Bronchial epithelial cell (primary cell): ENCODE measurements at places on chromosomes 11 and 22.

GRCh38 chr11:128962896-128963295, 20.2 kb upstream of the TP53AIP1 start:
- no peak for DNase-seq

- DNase-seq = no peak
Measured at GRCh38 chr11:35842958-35843357, 100.9 kb upstream of the LDLRAD3 start.

GRCh38 chr11:2142300-2142759, 3.1 kb upstream of the IGF2 start:
- DNase-seq = peak; percentile 73

DNA sequence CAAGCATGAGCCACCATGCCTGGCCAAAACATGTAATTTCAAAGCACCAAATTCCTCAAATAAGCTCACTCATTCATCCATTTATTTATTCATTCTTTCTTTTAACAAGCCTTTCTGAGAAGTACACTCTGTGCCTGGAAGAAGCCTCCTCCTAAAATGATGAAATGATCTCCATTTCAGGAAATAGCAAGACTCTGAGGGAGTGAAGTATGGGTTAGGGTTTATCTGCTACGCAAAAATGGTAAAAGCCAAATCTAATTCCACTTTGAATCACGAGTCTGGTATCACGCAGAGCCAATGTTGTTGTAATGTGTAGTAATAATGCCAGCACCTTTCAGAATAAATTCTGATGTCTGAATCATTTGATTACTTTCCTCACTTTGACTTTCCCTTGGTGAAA, 1041.8 kb downstream of the LRRC4C start:
- DNase-seq = no peak

GRCh38 chr11:83302151-83302550, 16.0 kb upstream of the CCDC90B start:
- DNase-seq = no peak

DNA sequence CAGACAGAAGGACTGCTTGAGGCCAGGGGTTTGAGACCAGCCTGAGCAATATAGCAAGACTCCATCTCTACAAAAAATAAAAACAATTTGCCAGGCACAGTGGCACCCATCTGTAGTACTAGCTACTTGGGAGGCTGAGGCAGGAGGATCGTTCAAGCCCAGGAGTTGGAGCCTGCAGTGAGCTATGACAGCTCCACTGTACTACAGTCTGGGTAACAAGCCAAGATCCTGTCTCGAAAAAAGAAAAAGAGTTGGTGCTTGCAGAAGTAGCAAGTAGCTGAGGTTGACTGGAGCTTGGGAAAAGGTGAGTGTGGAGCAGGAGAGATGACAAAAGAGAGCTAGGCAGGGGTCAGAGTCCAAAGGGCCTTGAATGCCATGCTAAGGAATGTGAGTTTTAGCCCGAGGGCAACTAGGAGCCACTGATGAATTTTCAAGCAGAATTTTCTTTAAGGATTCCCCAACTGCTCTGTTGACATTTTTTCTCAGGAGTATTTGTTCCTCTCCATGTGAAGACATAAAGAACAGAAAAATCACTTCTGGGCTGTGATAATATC, 3.1 kb downstream of the AP1B1 start:
- no peak for DNase-seq

- DNase-seq = no peak
Measured at GRCh38 chr22:27066856-27067255, 409.5 kb downstream of the MIAT start.

GRCh38 chr11:31102875-31103274, 266.7 kb downstream of the DCDC1 start:
- no peak for DNase-seq

GRCh38 chr11:117296881-117297280, 5.7 kb downstream of the BACE1-AS start:
- no peak for DNase-seq

- peak; percentile 89 for DNase-seq
Measured at GRCh38 chr11:35751664-35752061, 89.1 kb downstream of the TRIM44 start.

GRCh38 chr11:20415432-20415831, 27.9 kb downstream of the PRMT3 start:
- DNase-seq = no peak
